ENCODE measurements at places on chromosomes 6 and 20. TPM values are rescaled to one million over a fixed set of nuclear protein-coding genes. Genes with fewer than 3 reads are reported as not detected.

Gene OR2H2
- total RNA-seq = not detected

Gene RAB44
- total RNA-seq = not detected

Gene LRRC73
- total RNA-seq = 0.55 TPM

Gene CFB
- total RNA-seq = not detected

Gene WFDC5
- not detected for total RNA-seq

Gene MLN
- not detected for total RNA-seq

Gene CUL7
- total RNA-seq = 13.7 TPM

DNA sequence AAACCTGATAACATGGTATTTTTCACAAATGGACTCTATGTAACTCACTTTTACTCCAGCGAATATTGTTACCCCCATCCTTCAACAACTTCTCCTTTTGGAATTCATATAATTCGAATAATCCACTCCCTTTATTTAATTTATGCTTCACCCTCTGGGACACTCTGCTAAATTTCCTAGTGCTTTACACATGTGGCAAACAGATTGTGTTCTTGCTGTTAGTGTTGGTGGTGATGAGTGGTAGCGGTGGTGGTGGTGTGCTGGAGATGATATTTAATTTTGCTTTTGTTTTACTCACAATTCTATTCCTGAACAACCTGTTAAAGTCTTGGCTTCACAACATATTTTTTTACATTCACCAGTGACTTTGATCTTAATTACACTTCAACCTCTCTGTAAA, 32.8 kb downstream of the HTR1B start:
- DNase-seq = no peak

DNA sequence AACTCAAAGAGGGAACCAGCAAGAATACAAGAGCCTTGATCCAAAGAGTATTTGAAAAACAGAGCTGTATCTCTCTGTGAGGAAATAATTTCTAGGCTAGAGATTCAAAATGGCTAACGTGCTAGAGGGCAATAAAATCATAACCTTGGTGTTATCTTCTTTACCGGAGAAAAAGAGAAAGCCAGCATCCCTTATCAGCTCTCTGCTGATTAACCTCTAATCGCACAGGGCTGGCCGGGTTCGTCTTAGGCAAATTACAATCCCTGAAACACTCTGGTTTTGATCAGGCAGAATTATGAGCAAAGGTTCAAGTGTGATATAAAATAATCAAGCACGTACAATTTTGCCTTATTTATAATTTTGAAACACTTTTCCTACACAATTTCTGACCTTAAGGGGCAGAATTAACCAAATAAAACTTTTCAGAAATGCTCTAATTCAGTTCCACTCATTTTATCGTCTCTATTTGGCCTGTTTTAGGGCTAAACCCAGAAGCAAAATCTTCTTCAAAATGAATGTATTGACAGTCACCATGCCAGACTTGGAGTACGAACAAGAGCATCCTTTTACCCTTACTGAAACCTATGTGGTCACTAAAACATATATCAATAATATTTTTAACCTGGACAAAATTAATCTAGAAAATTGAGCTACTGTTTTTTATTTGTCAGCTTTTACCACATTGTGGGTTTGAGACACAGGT, 13.7 kb downstream of the PSMB9 start:
- no peak for DNase-seq

DNA sequence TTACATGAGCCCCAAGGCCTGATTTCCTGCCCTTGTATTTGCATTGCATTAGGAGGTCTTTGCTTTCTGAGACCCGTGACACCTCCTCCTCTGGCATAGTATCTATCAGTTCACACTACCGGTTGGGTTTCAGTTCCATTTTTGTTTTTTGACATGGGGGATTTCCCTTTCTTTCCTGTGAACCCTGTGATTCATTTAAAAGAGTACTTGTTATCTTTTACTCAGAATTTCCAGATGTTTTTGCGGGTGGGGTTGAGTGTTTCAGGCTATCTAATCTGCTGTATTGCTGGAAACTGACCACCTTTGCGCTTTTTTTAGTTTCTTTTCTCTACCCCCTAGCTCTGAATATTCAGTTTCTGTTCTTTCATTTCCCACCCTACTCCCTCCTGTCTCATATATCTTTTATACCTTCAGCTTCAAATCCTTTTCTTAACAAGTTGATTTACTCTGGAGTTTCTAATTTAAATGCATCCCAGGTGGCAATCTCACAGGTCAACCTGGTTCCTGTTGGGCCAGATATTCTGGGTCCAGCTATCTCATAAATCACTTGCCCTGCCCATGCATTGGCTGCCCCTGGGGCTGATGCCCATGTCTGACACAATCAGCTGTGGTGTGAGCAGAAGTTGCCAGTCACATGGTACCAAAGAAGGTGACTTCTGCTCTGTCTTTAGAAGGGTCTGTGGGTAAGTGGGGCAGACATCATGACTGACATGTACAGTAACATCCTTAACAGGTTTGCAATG, 14.3 kb upstream of the NCOA3 start:
- DNase-seq = peak; percentile 89

DNA sequence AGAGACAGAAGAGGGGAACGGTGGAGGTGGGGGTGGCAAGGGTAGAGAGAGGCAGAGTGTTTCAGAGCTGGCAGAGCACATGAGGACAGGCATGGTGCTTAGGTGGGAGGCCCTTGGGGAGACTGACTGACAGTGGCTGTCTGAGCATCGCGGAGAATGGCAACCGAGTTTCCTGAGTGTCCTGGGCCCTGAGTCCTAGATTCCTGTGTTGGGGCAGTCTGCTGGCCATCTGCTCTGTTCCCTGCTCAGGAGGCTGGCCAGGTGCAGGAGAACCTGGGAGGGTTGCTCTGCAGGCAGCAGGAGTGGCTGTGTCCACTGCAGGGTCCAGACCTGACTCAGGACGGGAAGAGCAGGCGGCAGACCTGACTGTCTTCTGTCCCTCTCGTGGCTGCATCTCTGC, 248.9 kb downstream of the LRFN2 start:
- DNase-seq = no peak

GRCh38 chr6:4225161-4225872, 89.9 kb upstream of the ECI2 start:
- DNase-seq = no peak

GRCh38 chr6:2524090-2524489, 226.6 kb downstream of the MYLK4 start:
- no peak for DNase-seq

- no peak for DNase-seq
These were observed 236.7 kb downstream of the HAO1 start for GRCh38 chr20:7703551-7703961.

- no peak for DNase-seq
These were observed 60.2 kb downstream of the TCP11 start for GRCh38 chr6:35080821-35081425.

- no peak for DNase-seq
These were observed 87.7 kb upstream of the FAM184A start for GRCh38 chr6:119166024-119166784.

GRCh38 chr20:42652266-42652665, 537.4 kb downstream of the PTPRT start:
- no peak for DNase-seq

DNA sequence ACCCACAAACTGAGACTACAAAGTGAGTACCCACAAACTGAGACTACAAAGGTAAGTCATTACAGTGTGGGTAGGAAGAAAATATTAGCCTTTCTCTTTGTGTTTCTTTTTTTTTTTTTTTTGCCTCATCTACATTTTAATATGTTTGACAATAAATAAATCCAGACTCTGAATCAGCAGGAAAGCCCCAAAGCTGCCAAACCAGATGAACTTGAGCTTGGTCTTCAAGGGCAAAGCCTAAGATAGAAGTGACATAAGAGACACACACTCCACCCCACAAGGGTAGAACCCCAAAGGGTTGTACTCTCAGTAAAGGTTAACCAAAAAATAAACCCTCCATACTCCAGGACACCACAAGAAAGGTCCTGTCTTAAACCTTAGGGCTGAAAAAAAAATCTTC, 326.8 kb upstream of the ARID1B start:
- DNase-seq = no peak

DNA sequence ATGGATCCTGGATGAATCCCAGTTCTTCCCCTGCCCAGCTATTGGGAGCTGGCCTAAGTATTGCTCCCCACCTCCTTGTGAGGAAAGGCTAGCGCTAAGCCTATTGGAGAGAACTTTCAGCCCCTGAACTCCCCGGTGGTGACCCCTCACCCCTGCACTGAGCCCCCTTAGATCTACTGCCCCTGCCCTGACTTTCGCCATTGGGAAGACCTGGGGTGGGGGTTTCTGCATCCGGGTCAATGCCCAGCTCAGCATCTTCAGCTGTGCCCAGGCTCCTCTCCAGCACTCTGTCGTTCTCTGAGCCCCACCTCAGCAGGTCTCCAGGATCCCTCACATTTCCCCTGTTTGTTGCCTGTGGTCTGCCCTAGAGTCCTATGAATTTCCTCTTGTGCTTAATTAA, 9.0 kb downstream of the TREML4 start:
- DNase-seq = no peak

- no peak for DNase-seq
These were observed 1155.8 kb downstream of the GRIK2 start for GRCh38 chr6:102549221-102549874.

- DNase-seq = no peak
These were observed 3.3 kb downstream of the TCF21 start for GRCh38 chr6:133891927-133892812.

GRCh38 chr20:24507182-24507853, 37.9 kb downstream of the SYNDIG1 start:
- DNase-seq = no peak

DNA sequence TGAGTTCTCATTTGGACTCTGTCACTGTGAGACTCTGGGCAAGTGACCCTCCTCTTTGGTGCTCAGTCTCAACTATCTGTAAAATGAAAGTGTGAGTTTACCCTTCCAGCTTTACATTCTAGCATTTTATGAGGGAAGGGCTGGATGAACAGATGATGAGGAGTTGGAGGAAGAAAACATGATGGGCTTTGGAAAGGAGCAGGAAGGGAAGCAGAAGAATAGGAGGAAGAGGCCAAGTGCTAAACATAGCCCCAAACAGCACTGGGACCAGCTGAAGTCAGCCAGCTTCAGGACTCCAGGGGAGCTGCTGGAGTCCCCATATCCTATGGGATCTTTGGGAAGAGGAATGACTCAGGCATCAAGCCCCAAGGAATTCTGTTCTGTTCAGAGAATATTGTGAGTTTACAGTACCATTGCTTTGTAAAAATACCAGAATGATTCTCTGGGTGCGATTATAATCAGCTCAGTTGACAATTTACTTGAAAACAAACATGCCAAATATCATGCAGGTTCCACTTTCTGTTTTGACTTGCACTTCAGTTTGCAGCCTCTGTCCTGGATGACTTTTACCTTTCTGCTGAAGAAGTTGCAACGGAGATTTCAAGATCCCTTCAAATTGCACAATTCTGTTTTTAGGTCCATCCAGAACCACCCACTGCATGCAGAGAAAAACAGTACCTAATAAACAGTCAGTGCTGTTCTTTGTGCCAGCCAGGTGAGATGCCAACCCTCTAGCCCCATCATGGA, 3.2 kb downstream of the CD40 start:
- DNase-seq = no peak

DNA sequence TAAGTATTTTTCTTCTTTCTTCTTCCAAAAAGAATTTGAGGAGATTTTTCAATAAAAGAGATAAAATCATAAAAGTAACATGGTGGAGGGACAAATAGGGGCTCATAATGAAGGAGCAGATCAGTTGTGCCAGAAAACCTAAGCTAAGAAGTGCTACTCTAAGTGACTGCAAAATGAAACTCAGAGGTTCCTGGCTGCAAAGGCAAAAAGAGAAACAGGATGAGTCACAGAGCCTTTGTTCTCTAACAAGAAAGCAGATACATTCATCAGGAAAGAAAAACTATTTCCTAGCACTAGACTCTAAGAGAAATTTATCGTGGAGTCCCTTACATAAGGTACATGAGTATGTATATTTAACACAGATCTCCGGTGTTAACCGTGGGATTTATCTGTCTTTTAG, 49.8 kb downstream of the TSHZ2 start:
- peak; percentile 20 for DNase-seq

DNA sequence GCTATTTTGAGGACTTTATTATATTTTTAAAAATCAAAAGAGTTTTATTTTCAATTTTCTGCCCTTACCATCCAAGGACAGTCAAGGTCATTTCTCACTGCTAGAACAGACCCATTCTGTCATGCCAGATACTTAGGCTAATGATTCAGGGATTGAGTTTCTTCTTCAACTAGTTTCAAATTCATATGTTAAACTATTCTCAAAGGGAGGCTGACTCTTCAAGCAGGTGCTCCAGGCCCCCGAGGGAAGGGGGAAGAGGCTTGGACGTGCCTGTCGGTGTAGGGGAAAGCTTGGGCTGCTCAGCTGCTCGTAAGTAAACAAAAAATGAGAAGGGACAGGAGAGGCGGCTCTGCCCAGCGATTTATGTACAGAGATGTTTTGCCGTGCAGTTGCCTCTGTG, 69.4 kb upstream of the MYLIP start:
- no peak for DNase-seq

DNA sequence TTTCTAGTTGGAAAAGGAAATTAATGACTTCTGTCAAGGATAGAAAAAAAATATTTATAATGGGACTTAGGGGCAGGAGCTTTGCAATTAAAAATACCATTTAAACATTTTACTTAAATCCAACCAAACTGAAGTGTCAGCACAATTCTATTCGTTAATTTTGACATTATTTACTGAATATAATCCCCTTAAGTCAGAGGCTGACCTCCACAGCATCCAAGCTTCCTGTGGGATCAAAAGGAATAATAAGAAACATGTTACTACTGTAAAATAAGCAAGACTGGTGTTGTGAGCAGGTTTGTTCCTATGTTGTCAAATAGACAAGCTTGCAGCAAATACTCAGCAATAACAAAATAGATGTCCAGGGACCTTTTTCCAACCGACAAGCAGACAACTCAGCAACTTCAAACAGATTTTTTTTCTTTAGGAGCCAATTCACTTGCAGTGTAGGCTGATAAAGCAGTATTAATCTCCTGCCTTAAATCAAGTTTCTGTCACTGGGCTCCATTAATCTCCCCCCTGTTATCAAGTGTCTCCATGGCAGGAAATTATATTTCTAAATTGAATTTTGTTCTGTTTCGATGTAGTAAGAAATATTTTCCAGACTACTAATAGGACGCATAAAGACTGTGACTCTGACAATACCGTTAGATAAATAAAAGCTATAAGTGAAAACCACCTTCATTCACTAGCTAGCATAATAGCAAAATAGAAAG, 157.4 kb downstream of the HACE1 start:
- DNase-seq = no peak

GRCh38 chr6:167826896-167827582, at the start of gene AFDN:
Gene AFDN, plus strand, starts transcription at chr6:167826911. Its CDS starts 222 bp downstream, at chr6:167827133.
- DNase-seq = no peak

DNA sequence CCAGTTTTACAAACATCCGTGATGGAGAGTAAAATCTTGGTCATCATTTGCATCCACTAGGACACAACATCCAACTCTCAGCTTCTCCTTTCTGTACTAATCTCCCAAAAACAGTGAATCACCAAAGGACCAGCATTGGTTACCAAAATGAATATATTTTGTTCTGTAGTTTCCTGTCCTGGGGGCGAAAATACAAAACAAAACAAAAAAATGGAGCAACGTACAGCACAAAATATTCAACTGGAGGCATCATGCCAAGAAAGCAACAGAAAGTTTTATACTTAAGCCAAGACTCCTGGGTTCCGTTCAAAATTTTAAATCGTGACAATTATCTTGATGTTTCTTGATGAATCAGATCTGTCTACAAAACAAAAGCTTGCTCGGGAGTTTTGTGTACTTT, 126.6 kb upstream of the CCDC28A start:
- DNase-seq = no peak
